Activated CD4-positive, alpha-beta T cell treated with anti-CD3 and anti-CD28 coated beads, Interleukin-2, amount 50 U/mL, for 4 hours (primary cell): ENCODE measurements at places on chromosomes 3 and 15.

GRCh38 chr3:127265581-127265981 lies 22.3 kb downstream of the PRR20G start:
- DNase-seq, result no peak

DNA sequence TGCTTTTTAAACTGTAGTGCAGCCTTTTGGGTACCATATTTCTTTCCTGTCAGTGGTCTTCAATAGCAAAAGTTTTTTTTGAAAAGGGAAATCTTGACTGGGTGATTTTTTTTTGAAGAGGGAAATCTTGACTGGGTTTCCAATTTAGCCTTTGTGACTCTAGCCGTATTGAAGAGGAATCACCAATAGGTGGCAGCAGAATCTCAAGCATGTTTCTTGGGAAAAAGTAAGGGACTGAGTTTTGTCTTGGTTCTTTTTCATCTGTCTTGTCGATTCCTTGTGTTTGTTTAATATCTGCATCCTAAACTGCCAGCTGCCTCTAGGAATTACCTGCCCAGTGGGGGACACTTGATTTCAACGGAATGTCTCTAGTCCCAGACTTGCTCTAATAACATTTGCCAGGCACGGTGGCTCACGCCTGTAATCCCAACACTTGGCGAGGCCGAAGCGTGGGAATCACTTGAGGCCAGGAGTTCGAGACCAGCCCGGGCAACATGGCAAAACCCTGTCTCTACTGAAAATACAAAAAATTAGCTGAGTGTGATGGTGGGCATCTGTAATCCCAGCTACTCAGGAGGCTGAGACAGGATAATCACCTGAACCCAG lies 89.2 kb downstream of the RBPMS2 start:
- DNase-seq, result no peak

- DNase-seq, result no peak
These were observed 327.3 kb upstream of the GBE1 start for GRCh38 chr3:82088749-82089148.

DNA sequence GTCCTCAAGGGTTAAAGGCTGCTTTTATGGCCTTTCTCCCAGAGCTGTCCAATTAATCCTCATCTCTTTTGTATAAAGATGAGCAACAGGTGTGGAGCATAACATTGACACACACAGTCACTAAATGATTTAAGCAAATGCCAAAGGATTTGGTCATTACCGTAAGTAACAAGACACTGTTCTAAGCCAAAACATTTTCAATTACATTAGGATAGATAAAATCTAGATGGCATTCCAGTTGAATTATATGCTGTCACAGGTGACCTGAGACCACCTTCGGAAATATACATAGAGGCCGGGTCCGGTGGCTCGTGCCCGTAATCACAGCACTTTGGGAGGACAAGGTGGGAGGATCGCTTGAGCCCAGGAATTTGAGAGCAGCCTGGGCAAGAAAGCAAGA lies 105.3 kb upstream of the UBE3A start:
- DNase-seq, result no peak

DNA sequence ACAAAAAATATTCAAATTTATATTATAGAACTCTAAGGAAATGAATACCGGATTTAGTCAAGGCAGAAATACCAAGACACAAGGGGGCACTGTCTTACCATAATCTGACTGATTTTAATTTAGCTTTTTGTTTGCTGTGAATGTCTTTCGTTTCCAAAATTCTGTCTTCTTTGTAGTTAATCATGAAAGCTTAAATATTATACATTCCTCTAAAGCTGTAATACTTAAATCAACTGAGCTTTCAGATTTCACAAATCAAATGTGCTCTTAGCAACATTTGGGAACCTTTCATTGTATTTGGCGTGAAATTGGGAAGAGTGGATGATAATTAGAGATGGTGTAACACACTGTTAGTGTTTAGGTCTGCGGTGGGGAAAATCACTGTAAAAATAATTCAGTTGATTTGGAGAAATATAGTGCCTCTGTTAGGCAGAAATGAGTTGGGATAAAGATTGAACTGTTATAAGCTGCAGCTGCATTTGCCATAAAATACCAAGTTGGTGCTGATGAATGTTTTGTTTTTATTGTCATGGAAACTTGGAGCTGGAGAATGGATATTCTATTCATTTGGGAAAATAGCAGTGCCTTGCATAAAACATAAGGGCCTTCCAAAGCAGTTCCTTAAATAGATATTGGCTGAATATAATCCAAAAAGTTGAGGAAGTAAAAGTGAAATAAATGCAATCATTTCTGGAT lies 228.2 kb downstream of the TCF12 start:
- DNase-seq, result no peak

DNA sequence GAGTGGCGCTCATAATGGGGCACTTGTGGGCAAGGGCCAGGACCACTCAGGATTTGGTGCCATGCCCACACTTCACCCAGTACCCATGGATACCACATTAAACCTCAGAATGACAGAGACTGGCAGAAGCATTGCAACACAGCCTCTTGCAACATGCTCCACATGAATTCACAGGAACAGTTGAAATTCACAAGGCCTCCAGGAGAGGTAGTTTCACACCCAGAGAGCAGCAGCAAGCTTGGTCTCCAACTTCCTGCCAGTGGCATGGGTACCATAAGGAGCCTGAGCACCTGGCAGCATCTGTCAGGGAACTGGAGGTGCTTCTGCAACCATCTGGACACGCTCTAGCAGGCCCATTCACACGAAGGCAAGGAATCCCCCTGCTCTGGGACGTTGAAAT lies 101.0 kb downstream of the OSBPL10 start:
- no peak for DNase-seq

GRCh38 chr15:95085056-95085455 lies 853.7 kb downstream of the MCTP2 start:
- no peak for DNase-seq

- DNase-seq, result no peak
These were observed 50.6 kb upstream of the PLXNA1 start for GRCh38 chr3:126932188-126932931.

DNA sequence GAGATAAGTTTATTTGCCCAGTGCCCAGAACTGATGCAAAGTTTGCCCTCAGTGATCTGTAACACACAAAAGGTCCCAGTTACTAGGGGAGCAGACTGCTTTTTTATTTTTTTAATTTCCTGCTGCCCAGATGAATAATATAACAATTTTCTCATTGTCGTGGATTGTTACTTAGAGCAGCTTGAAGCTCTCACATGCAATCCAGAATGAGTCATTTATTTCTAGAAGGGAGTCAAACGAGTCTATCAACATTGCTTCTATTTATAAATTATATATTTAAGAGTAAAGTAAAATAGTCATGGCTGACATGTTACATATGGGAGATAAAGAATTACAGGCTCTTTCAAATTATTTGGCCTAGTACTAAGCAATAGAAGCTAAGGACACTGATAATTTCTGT lies 41.3 kb downstream of the MEIS2 start:
- DNase-seq, result no peak

DNA sequence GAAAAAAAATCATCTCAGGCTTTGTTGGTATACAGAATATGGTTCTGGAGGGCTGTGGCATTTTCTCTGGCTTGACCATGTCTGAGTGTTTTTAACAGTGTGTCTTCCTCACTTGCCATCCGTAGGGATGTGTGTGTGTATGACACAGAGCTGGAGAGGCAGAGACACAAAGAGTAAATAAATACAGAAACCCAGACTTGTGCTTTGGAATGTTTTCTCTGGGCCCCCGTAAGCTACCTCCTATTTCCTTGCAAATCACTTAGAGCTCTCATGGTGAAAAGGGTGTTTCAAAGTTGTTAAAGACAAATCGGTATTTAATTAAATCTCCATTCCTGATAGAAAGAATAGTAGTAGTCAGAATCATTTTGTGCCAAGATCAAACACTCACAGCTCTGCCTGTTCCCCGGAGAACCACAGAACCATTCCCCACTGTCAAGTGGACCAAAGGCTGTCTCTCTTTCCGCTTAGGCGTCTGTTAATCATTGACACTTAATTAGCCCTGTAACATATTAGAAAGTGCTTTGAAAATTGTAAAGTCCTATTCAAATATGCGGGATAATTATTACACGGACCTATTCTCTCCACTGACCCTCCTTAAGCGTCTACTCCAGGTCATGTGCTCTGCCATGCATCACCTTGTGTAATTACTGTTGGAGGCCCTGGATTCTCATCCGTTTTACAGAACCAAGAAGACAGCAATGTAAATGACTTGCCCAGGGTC lies 313.6 kb upstream of the TLE3 start:
- no peak for DNase-seq

DNA sequence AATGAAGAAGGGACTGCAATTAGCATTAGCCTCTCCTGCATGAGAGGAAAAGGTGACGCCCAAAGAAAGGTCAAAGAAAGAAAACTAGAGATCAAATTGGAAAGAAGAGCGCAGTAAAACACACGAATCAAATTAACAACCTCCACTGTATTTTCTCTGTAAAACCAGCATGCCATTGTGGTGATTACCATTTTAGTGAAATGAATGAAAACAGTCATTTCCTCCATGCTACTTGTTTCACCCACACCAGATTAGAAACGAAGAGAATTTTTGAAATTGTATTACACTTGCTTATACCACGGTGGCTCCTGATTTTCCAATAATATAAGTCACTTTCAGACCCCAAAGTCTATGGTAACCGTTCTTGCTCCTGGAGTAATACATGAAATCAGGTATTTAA lies 71.6 kb downstream of the SUMF1 start:
- no peak for DNase-seq

DNA sequence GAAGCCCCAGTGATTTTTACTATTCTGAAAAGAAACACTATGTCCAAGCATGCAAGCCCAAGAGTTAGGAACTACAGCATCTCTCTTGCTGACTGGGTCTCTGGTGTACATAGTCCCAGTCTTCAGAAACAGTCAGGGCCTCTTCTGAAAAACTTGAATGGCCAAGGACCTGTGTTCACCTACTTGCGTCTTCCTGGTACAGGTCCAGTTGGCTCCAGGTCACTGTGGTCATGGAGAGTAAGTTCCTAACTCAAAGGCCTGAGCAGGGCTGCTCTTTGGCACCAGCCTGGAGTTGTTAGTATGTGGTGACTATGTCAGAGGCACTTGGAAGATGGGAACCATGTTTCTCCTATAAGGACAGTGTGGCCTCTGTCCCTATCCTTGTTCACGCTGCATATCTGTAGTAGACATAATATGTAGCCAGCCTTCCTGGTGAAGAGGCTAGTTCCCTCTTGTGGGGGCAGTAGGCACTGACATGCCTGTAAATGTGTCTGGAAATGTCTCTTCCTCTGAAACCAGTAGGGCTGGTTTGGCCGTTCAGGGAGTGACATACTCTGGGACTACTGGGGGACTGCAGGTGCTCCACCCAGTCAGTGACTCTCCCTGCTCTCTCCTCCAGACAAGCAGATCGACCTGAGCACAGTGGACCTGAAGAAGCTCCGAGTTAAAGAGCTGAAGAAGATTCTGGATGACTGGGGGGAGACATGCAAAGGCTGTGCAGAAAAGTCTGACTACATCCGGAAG lies 2.6 kb upstream of the RBM15B start:
- no peak for DNase-seq

DNA sequence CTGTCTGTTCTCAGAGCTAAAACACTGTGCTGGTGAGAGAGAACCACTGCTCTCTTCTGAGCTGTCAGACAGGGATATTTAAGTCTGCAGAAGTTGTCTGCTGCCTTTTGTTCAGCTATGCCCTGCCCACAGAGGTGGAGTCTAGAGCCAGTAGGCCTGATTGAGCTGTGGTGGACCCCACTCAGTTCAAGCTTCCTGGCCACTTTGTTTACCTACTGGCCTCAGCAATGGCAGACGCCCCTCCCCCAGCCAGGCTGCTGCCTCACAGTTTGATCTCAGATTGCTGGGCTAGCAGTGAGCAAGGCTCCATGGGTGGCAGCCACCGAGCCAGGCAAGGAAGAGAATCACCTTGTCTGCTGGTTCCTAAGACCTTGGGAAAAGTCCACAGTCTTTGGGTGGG lies 21.0 kb upstream of the CACNA1D start:
- DNase-seq, result no peak

DNA sequence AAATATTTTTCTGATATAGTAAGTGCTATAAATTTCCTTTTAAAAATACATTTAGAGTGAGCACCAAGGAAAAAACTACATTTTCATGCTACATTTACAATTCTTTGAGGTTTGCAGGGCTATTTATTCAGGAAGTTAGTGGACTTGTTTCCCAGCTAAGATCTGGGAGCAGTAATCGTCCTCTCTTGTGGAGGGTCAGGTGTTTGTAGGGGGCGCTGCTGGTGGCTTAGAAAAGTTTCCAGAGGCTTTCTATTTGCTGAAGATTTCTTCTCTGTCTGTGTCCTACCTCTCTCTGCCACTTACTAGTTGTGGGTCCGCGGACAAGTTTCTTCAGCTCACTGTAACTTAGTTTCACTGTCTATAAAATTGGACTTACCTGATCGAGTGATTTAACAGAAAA lies 163.9 kb downstream of the PEX5L start:
- DNase-seq, result no peak

DNA sequence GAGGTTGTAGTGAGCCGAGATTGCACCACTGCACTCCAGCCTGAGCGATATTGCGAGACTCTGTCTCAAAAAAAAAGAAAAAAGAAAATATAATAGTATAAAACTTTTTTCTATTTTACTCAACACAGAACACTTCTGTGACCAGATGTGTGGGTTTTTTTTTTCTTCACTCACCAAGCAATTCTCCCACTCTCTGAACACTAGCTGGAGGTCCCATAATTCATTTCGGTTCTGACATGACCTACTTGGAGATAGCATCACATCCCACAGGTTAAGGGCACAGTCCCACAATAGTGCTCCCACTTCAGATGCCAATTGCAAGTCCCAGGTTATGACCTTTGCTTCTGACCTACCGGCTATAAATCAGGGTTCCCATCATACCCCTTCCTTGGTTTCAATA lies 35.0 kb downstream of the KAT2B start:
- DNase-seq, result no peak

- no peak for DNase-seq
These were observed 466.6 kb downstream of the RAP2B start for GRCh38 chr3:153628591-153628990.

GRCh38 chr3:484341-484740 lies 287.8 kb downstream of the CHL1 start:
- DNase-seq, result no peak

GRCh38 chr15:33473714-33474113 lies 162.9 kb downstream of the RYR3 start:
- DNase-seq, result no peak

- no peak for DNase-seq
These were observed 73.7 kb downstream of the FILIP1L start for GRCh38 chr3:100040451-100041225.

DNA sequence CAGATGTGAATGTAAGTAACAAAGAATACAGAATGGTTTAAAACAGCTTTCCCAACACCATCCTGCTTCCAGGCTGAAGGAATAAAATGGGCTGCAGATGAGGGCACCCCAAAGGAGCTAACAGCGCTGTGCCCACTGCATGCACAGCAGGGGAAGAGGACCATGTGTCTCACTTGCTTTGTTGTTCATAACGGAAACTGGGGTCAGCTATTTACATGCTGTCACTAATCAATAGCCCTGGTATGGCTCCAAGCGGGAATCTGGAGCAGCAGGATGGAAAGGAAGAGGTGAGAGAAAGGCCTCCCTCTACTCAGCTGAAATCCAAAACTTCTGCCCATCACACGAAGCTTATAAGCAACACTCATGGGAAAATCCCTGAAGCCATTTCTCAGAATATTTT lies 67.4 kb downstream of the TBC1D2B start:
- no peak for DNase-seq

GRCh38 chr3:149152420-149152819 lies 23.0 kb downstream of the HPS3 start:
- no peak for DNase-seq

GRCh38 chr15:71353171-71353570 lies 237.9 kb downstream of the THSD4 start:
- no peak for DNase-seq
